Thymus (tissue), 14 donors: ENCODE measurements at places on chromosomes 6 and 20. TPM values are rescaled to one million over a fixed set of nuclear protein-coding genes. Genes with fewer than 3 reads are reported as not detected.

- H3K36me3 ChIP-seq, result no peaks in the 10 kb centered on the region
- no peak for DNase-seq
- H3K27ac ChIP-seq, result no peak within 1 kb of the TSS
- H3K4me1 ChIP-seq, result no peaks in the 10 kb centered on the region
- no peak within 1 kb of the TSS for H3K4me3 ChIP-seq
Measured at GRCh38 chr20:54070187-54070987, at the start of gene BCAS1. Gene BCAS1 (minus strand): TSS chr20:54070594. CDS start chr20:54058718, 11,876 bp downstream.

DNA sequence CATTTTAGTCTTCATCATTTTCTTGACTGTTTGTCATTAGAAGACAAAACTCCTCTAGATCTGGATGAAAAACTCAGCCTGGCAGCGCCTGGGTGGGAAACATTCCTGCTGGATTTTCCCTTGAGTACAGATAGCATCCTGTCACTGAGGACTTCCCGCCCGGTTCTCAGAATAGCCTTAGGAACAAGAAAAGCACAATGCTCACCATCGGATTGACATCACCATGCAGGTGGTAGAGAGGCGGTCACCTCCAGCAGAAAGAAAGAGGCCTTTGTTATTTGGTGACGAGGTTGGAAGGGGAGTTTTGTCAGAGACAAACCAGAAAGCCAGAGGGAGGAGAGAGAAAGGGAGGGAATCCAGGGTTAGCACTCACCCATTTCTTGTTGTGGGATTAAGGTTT lies 39.8 kb downstream of the KIF25 start:
- peaks cover 13% of the 10 kb centered on the region for H3K27me3 ChIP-seq
- no peak for DNase-seq
- no peak overlapping the region for H3K4me3 ChIP-seq

TXNDC5 gene
- total RNA-seq, result 36.9 TPM

- DNase-seq, result no peak
- no peak overlapping the region for H3K27ac ChIP-seq
- peaks cover 3% of the 10 kb centered on the region for H3K36me3 ChIP-seq
- H3K4me1 ChIP-seq, result peaks cover 7% of the 10 kb centered on the region
Measured at GRCh38 chr6:90087106-90087833, 193.0 kb downstream of the GJA10 start.

DNA sequence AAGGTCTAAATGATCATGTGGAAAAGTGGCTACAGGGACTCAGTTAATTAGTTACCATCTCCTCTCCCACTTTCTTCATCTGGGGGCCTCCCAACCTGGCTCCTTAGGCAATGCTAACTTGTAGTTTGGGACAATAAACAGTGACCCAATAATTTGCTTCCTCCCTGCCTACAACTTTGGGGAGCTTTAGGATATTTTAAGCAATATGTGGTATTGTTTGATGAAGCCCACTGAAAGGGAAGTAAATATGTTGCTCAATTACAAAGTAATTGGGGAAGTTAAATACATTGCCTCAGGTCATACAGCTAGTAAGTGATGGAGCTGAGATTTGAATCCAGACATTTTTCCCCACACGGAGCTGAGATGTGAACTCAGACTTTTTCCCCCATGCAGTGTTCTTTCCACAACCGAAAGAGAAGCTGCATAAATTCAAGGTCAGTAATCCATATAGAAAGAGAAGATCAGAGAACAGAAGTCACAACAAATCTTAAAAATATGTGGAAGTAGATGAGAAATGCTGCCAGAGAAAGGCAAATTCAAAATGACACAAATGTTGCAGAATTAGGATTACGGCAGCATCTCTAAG lies 26.6 kb downstream of the ZHX3 start:
- DNase-seq, result no peak
- no peak overlapping the region for H3K4me3 ChIP-seq
- H3K4me1 ChIP-seq, result no peaks in the 10 kb centered on the region

DNA sequence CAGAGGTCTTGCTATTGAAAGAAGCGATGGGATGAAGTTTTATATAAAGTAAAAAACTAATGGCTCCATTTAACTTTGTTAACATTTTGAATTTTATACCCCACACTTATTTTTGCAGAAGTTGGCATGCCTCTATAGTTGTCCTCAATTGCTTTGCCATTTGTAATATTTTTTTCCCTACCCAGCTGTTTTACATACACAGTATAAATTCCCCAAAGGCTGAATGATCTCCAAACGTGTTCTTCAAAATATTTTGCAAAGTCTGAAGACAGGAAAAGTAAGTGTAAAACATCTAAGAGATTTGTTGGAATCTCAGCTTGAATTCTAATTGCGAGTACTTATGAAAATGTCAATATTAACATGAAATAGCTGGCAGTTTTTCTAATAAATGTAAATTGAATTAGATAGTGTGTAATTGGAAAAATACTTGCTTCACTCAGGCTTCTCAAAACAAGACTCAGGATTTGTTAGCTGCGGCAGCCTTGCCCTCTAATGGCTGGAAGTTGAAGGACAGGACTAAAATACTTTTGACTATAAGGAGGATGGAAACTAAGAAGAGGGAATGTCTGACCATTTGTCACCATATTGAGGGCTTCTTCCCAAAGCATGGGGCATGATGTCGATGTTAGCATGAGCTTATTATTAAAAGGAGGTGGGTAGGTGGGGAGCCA lies 226.8 kb downstream of the UST start:
- H3K27me3 ChIP-seq, result no peaks in the 10 kb centered on the region
- DNase-seq, result no peak
- H3K4me3 ChIP-seq, result no peak overlapping the region
- H3K4me1 ChIP-seq, result peaks cover 21% of the 10 kb centered on the region
- no peaks in the 10 kb centered on the region for H3K36me3 ChIP-seq

DNA sequence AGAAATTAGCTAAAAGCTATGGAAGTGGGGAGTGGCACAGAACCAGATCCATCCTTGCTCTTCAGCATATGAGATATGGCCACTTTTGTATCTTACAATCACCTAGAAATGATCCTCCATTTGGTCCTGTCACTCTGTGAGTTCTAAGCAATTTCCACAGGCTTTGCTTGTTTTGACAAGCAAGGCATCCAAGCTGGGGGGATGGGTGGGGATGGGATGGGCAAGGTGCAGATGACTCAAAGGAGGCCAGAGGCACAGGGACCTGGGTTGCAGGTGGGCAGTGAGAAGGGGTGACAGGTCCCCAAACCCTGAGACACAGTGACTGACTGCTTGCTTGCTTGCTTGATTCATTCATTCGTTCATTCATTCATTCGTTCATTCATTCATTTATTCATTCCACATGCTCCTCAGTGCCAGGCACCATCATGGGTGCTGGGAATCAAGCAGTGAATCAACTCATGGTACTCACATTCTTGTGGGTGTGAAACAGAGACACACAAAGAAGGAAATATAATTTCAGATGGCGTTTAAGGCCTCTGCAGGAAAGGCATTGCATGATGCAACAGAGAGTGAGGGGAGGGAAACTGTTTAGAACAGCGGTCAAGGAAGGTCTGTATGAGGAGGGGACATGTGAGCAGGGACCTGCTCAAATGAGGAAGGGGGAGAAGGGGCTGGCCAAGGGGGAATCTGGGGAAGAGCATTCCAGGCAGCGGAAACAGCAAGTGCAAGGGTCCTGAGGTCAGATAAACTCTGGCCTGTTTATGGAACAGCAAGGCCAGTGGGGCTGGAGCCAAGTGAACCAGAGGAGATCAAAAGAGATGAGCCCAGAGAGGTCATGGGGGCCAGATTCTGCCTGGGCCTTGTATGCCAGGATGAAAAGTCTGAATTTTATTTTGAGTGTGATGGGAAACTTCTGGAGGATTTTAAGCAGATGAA lies 3.4 kb downstream of the KCNB1 start:
- H3K27ac ChIP-seq, result no peak overlapping the region
- DNase-seq, result no peak
- no peak overlapping the region for H3K4me3 ChIP-seq

HDGFL1 gene
- not detected for total RNA-seq

- no peaks in the 10 kb centered on the region for H3K36me3 ChIP-seq
- H3K4me1 ChIP-seq, result no peaks in the 10 kb centered on the region
- DNase-seq, result no peak
- no peaks in the 10 kb centered on the region for H3K27me3 ChIP-seq
- H3K27ac ChIP-seq, result no peak overlapping the region
Measured at GRCh38 chr6:137645850-137646249, 151.7 kb upstream of the OLIG3 start.

- H3K36me3 ChIP-seq, result no peaks in the 10 kb centered on the region
- no peak overlapping the region for H3K27ac ChIP-seq
- no peak for DNase-seq
- H3K4me3 ChIP-seq, result no peak overlapping the region
Measured at GRCh38 chr6:154252678-154253077, 103.9 kb downstream of the IPCEF1 start.

DNA sequence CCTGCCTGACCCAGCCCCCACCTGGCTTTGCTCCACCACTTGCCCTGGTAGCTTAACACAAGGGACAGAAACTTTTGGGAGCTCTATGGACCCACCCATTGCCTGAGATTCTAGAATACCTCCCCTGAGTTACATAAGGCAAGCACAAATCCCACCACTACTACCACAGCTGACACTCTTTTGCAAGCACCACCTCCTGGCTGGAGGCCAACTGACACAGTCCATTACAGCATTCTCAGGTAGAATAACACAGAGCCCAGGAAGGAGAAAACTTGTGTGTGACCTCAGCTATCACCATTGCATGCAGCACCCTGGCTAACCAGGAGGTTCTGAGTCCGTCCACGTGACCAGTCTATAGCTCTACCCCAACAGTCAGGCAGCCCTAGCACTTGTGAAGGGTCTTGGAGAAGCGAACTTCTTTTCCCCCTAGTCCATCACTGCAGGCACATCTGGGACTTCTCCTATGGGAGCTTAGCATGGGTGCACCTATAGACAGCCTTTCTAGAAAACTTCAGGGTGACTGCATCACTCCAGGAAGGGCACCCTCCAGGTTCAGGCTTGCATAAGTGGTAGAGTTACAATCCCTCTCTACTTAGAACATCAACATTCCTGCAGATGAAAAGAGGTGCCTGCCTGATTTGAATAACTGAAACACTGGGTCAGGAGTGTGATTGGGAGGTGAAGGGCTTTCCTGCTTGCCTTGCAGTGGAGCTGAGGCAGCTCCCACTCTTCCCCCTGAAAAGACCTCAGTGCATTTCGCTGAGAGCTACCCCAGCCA lies 30.1 kb downstream of the CITED2 start:
- H3K36me3 ChIP-seq, result no peaks in the 10 kb centered on the region
- peak overlapping the region; percentile 58 for H3K27ac ChIP-seq
- no peaks in the 10 kb centered on the region for H3K27me3 ChIP-seq
- DNase-seq, result no peak
- H3K4me1 ChIP-seq, result peaks cover 21% of the 10 kb centered on the region
- H3K4me3 ChIP-seq, result no peak overlapping the region

TRIM39 gene
- 7.2 TPM for total RNA-seq

GRCh38 chr6:134031696-134032255 lies 20.6 kb downstream of the SLC2A12 start:
- no peak for DNase-seq

SLC17A1 gene
- total RNA-seq, result not detected

- H3K27ac ChIP-seq, result peak overlapping the region; percentile 14
- no peaks in the 10 kb centered on the region for H3K4me1 ChIP-seq
- DNase-seq, result no peak
- no peaks in the 10 kb centered on the region for H3K36me3 ChIP-seq
- no peak overlapping the region for H3K4me3 ChIP-seq
Measured at GRCh38 chr6:24743265-24743943, 24.4 kb upstream of the C6orf62 start.

LRRC73 gene
- total RNA-seq, result 0.09 TPM

ECT2L gene
- 0.09 TPM for total RNA-seq

PNLDC1 gene
- total RNA-seq, result 0.28 TPM

SMLR1 gene
- not detected for total RNA-seq

DNA sequence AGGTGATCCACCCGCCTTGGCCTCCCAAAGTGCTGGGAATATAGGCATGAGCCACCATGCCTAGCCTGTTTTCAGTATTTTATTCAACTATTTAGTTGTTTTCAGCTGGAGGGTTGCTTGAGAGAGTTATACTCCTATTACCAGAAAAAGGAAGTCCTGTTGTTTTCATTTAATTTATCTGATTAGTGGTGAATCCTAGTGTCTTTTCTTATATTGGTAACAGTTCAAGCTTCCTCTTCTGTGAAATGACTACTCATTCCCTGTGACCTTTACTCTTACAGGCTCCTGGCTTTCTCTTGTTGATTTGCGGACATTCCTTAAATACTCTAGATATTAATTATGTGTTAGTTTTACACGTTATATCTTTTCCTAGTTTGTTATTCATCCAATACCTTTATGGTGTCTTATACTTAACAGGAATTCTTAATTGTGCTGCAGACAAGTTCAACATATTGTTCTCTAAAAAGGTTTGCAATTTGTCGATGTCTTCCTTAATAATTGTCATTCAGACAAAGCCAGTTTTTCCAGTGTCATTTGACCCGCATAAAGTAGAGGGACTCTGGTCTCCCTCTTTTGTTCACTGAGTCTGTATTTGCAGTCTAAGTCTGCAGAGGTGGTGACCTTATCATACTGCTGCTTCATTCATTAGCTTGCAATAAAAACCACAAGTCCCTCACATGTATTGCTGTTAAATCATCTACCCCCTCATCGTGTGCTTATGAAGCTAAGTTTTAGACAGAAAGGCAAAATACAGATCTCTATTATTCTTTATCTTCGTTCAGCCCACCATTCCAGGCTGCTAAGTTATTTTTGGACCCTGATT lies 51.4 kb downstream of the ZBTB9 start:
- H3K4me1 ChIP-seq, result no peaks in the 10 kb centered on the region
- no peak overlapping the region for H3K27ac ChIP-seq
- H3K4me3 ChIP-seq, result no peak overlapping the region
- no peak for DNase-seq
- H3K36me3 ChIP-seq, result no peaks in the 10 kb centered on the region

DNA sequence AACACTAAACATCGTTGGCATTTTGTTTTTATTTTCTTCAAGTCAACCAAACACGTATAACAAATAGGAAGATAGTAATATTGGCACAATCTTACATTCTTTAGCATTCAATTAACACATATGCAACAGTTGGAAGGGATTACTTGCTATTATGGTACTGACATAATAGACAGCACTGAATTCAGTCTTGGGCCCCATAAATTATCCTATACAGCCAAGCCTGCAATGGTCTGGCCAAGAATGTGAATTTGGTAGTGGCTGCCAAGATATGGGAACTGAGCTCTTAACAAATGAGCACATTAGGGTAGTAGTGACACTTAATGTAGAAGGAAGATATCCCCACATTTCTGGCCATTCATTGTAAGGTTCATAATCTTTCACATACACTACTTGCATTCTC lies 44.8 kb upstream of the ARHGAP18 start:
- H3K4me3 ChIP-seq, result no peak overlapping the region
- no peak overlapping the region for H3K27ac ChIP-seq
- no peaks in the 10 kb centered on the region for H3K27me3 ChIP-seq

- no peaks in the 10 kb centered on the region for H3K36me3 ChIP-seq
- no peaks in the 10 kb centered on the region for H3K27me3 ChIP-seq
- H3K4me3 ChIP-seq, result no peak overlapping the region
Measured at GRCh38 chr20:53081916-53082863, 110.0 kb downstream of the TSHZ2 start.

OR2H1 gene
- total RNA-seq, result not detected

- H3K36me3 ChIP-seq, result no peaks in the 10 kb centered on the region
- H3K4me3 ChIP-seq, result no peak overlapping the region
- no peaks in the 10 kb centered on the region for H3K4me1 ChIP-seq
- H3K27me3 ChIP-seq, result no peaks in the 10 kb centered on the region
Measured at GRCh38 chr6:118735320-118735719, 83.9 kb upstream of the CEP85L start.

GRCh38 chr6:4374216-4374615 lies 238.8 kb upstream of the ECI2 start:
- H3K4me3 ChIP-seq, result no peak overlapping the region
- peaks cover 2% of the 10 kb centered on the region for H3K27me3 ChIP-seq
- no peaks in the 10 kb centered on the region for H3K4me1 ChIP-seq
- no peaks in the 10 kb centered on the region for H3K36me3 ChIP-seq
- H3K27ac ChIP-seq, result no peak overlapping the region
